CD4-positive, alpha-beta memory T cell (primary cell): ENCODE measurements at places on chromosomes 3 and 15. TPM values are rescaled to one million over a fixed set of nuclear protein-coding genes. Genes with fewer than 3 reads are reported as not detected.

Gene LRRN1
- 0.17 TPM for polyA plus RNA-seq

Gene ATP2C1
- polyA plus RNA-seq: 12.0 TPM

GRCh38 chr3:39277893-39278615 lies 1.8 kb downstream of the CX3CR1 start:
- peaks cover 22% of the 10 kb centered on the region for H3K4me1 ChIP-seq
- no peaks in the 10 kb centered on the region for H3K36me3 ChIP-seq
- DNase-seq: no peak
- H3K27me3 ChIP-seq: no peaks in the 10 kb centered on the region

DNA sequence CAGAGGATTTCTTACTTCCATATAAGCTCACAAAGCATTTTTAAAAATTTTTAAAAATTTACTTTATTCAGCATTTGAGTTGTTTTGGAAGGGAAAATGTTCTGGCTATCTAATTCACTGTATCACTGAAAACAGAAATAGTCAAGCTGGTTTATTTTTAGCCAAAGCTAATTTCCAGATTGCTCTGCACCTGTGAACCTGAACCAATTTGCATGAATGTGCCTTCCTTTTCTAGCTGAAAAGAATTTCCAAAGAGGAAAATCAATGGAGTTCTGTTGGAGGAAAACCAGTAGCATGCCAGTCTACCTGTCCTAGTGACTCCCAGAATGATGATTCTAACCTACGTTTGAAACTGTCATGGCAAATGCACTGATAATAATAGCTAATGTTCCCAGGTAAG lies 134.2 kb upstream of the LIPC start:
- no peaks in the 10 kb centered on the region for H3K36me3 ChIP-seq
- no peaks in the 10 kb centered on the region for H3K27me3 ChIP-seq
- H3K4me1 ChIP-seq: no peaks in the 10 kb centered on the region
- H3K27ac ChIP-seq: no peak overlapping the region
- H3K4me3 ChIP-seq: no peak overlapping the region

GRCh38 chr3:13648060-13649001 lies 99.4 kb downstream of the FBLN2 start:
- H3K4me3 ChIP-seq: no peak overlapping the region
- H3K27me3 ChIP-seq: no peaks in the 10 kb centered on the region
- H3K36me3 ChIP-seq: no peaks in the 10 kb centered on the region
- H3K27ac ChIP-seq: no peak overlapping the region
- peaks cover 41% of the 10 kb centered on the region for H3K4me1 ChIP-seq

DNA sequence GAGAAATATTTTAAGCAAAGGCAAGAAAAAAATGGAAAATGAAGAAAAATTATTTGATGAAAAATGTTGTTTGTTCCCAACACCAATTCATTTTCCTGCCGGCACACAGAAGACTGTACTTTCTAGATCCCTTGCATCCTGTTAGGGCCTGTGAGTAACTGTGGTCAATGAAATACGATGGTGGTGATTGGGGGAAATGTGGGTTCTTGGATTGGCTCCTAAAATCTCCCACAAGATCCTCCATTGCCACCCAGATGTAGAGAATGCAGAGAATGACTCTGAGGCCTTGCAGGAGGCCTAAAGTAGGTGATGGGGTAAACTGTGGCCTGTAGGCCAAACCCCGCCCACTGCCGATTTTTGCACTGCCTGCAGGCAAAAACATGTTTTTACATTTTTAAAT lies 46.3 kb upstream of the C3orf70 start:
- no peak for DNase-seq
- H3K36me3 ChIP-seq: no peaks in the 10 kb centered on the region
- no peaks in the 10 kb centered on the region for H3K27me3 ChIP-seq
- no peaks in the 10 kb centered on the region for H3K4me1 ChIP-seq
- no peak overlapping the region for H3K4me3 ChIP-seq

GRCh38 chr3:169666076-169666375 lies 2.5 kb upstream of the MECOM start:
- H3K36me3 ChIP-seq: no peaks in the 10 kb centered on the region
- H3K4me3 ChIP-seq: no peak overlapping the region
- peaks cover 44% of the 10 kb centered on the region for H3K4me1 ChIP-seq
- H3K27ac ChIP-seq: no peak overlapping the region
- DNase-seq: no peak
- H3K27me3 ChIP-seq: peaks cover 66% of the 10 kb centered on the region

Gene NRG4
- not detected for polyA plus RNA-seq
